ENCODE measurements at places on chromosomes 2 and 18.

DNA sequence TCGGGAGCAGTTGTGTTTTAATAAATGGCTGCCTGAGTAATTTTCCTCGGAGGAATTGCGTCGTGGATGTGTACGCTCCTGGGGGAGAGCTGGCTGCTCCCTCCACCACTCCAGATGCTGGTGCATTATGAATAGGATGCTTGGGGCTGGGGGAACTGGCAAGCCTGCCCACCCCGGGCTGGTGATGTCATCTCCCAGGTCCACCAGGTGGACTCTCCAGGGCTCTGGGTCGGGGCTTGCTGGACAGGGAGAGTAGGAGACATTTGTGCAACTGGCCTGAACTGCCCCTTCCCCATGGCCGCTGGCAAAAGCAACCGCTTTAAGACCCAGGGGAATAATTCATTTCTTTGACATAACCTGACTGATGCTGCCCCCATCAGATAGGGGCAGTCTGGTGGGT is 158.7 kb downstream of the KLHL29 start:
- DNase-seq, result no peak

DNA sequence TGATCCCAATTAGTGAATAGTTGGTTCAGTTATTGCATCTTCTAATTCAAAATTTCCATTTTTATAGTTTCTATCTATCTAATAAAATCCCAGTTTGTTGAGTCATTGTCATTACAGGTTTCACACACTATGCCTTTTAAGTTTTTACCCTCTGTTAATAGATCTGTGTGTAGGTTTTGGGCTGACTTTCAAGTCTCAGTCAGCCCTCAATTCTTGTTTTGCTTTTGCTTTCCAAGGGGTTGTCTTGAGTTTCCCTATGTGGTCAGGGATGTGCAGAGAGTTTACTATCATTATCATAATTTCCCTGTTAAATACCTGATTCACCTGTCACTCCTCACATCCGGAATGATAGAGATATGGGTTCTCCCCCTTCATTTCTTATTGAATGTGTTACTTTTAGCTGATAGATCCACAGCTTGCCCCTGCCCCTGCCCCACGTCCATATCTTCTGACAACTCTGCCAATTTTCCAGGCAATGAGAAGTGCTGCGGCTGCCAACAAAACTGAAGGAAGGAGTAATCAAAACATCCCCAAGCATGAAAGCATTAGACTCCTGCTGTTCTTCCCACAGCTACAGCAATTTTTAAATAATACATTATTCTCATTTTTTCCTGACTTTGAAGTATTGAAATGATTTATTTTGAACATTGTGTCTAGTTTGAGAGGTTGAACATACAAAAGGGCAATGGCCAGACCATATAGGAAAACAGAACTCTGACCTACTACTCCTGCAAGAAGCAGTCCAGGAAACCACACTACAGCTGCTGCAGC is 1064.8 kb downstream of the SUCLG1 start:
- no peak for DNase-seq

GRCh38 chr18:10234912-10235660 is 219.3 kb upstream of the APCDD1 start:
- peak; percentile 3 for DNase-seq

DNA sequence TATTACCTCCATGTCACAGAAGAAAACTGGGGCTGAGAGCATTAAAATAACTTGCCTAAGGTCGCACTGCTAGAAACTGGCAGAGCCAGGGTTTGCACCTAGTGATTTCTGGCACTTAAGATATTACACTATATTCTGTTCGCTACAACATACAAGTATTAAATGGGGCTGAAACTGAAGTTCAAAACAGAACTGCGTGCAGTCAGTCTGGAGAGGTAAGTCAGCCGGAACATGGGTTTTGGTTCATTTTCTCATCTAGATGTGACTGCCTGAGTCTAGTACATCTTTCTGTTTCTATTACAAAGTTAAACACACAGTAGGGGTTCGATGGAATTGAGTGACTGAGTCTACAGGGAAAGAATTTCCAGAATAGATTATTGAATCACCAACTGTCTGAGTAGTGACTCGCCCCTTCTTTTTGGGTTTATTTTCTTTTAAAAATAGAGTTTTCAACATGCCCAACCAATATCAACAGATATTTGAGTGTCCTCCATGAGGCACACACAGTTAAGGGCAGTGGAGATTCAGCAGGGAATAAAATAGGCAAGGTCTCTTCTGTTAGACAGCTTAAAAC is 150.8 kb downstream of the RNF152 start:
- DNase-seq, result no peak

GRCh38 chr18:73212442-73212841 is 344.7 kb upstream of the NETO1 start:
- DNase-seq, result no peak

DNA sequence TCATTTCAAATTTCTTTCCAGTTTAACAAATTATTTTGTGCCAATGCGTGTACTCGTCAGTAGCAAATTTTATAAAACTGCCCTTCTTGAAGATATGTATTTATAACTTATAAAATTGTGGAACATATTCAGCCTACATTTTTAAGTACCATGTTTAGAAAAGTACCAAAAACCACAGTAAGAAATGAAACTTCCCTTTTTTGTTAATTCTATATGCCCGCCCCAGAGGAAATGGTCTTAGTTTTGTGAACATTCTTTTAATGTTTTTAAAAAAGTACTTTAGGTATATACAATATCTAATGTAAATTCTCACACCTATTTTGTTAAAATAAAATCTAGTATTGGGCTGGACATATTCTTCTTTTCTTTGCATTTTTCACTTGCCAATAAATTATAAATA is 1.2 kb downstream of the UGT1A9 start:
- no peak for DNase-seq

GRCh38 chr2:37619230-37619958 is 52.0 kb downstream of the CDC42EP3 start:
- no peak for DNase-seq

DNA sequence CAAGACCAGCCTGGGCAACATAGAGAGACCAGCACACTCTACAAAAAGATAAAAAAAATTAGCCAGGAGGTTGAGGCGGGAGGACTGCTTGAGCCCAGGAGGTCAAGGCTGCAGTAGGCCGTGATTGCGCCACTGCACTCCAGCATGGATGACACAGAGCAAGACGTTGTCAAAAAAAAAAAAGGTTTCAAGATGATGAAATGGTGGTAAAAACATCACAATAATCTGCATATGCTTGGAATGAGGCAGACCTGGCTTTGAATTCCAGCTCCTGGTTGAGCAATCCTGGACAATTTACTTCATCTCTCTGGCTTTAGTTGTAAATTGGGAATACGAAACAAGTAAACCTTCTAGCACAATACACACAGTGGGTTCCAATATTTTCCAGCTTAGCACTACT is 24.1 kb downstream of the USP40 start:
- DNase-seq, result peak; percentile 46

DNA sequence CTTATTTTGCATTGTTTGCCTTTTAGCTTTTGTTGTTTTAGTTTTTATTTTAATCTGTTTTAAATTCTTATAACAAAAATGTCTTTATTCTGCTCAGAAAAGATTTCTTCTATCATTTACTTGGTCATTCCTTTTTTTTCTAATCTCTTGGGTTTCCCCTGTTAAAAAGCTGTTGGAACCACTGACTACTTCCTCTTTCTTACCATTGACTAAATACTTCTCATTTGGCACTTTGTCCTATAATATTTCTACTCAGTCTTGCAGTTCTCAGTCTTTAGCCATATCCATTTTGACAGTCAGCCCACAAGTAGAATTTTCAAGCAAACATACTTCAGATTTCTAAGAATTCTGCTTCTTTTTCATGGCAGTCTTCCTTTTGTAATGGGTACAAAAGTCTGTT is 567.2 kb downstream of the SATB2 start:
- DNase-seq, result no peak
